ENCODE measurements at places on chromosomes 2 and 18. TPM values are rescaled to one million over a fixed set of nuclear protein-coding genes. Genes with fewer than 3 reads are reported as not detected.
A peak's percentile ranks its signal among the peaks of the same experiment; 100 is the strongest.

GRCh38 chr2:7024261-7024660 is 107.0 kb downstream of the RNF144A start:
- H3K4me1 ChIP-seq = peaks cover 30% of the 10 kb centered on the region
- H3K4me3 ChIP-seq = no peak overlapping the region
- no peak overlapping the region for H3K27ac ChIP-seq
- no peak for DNase-seq

GRCh38 chr2:224180810-224181209 is 141.7 kb upstream of the SERPINE2 start:
- H3K4me3 ChIP-seq = no peak overlapping the region
- H3K27ac ChIP-seq = no peak overlapping the region
- no peaks in the 10 kb centered on the region for H3K36me3 ChIP-seq
- no peaks in the 10 kb centered on the region for H3K4me1 ChIP-seq
- H3K27me3 ChIP-seq = no peaks in the 10 kb centered on the region
- no peak for DNase-seq

- no peak for DNase-seq
- H3K27ac ChIP-seq = no peak overlapping the region
- no peaks in the 10 kb centered on the region for H3K36me3 ChIP-seq
Observed at GRCh38 chr2:224038830-224039079, 331 bp downstream of the SERPINE2 start.

DNA sequence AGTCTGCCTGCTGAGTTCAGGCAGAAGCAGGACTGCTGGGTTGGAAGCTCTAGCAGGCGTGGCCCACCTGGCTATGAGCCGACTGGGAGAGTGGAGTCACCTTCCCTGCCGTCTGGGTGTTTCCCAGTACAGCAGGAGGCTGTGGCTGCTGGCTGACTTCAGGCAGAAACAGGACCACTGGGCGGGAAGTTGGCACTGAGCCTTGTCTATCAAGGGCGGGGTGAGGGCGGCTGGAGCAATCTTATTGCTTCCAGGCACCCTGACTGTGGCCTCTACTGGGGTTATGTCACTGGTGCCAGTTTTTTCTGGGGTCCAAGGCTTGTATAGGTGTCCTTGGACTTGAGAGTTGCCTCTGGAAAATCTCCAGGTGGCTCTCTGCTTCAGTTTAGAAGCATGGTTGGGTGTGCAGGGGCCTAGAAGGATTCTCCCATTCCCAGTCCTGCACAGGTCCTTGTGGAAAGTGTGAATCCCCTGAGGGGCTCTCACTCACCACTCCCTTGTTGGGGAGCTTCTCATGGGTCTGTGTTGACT is 30.5 kb downstream of the LTBP1 start:
- peak; percentile 20 for DNase-seq
- no peak overlapping the region for H3K4me3 ChIP-seq
- H3K27ac ChIP-seq = no peak overlapping the region
- no peaks in the 10 kb centered on the region for H3K27me3 ChIP-seq
- no peaks in the 10 kb centered on the region for H3K4me1 ChIP-seq

AP1S3 gene
- 2.1 TPM for total RNA-seq

UGT1A4 gene
- total RNA-seq = 0.14 TPM

SOX11 gene
- not detected for total RNA-seq

Data from upper lobe of left lung (tissue), 6 donors.